ENCODE measurements at places on chromosomes 11 and 22.

- DNase-seq = no peak
Observed at GRCh38 chr11:70740488-70740851, 342.1 kb downstream of the CTTN start.

DNA sequence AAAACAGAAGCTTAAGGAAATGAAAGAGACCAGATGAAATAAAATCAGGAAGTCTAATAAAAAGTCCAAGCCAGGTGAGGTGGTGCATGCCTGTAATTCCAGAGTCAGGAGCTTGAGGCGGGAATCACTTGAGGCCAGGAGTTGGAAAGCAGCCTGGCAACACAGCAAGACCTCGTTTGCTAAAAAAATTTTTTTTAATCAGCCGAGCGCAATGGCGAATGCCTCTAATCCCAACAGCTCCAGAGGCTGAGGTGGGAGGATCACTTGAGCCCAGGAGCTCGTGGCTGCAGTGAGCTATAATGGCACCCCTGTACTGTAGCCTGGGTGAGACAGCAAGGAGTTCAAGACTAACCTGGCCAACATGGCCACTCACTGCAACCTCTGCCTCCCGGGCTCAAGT is 8.0 kb downstream of the RAB6A start:
- no peak for DNase-seq

GRCh38 chr11:36825251-36825650 is 227.2 kb upstream of the RAG2 start:
- DNase-seq = no peak

DNA sequence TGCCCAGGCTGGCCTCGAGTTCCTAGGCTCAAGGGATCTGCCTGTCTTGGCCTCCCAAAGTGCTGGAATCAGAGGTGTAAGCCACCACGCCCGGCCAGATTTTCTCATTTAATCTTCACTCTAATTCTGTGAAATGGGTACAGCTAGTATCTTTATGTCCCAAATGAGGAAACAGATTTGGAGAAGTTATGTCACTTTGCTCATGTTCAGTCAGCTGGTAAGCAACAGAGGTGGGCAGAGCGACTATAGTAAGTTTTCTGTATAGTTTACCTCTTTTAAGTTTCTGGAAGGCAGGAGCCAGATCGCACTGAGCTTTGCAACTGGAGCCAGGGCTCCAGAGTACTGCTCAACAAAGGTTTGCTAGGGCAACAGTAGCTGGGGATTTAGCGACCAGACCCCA is 33.2 kb downstream of the RCOR2 start:
- no peak for DNase-seq

GRCh38 chr11:27465629-27466028 is 7.0 kb downstream of the LGR4 start:
- DNase-seq = no peak

- DNase-seq = no peak
Observed at GRCh38 chr22:25852223-25852622, 110.2 kb downstream of the MYO18B start.

DNA sequence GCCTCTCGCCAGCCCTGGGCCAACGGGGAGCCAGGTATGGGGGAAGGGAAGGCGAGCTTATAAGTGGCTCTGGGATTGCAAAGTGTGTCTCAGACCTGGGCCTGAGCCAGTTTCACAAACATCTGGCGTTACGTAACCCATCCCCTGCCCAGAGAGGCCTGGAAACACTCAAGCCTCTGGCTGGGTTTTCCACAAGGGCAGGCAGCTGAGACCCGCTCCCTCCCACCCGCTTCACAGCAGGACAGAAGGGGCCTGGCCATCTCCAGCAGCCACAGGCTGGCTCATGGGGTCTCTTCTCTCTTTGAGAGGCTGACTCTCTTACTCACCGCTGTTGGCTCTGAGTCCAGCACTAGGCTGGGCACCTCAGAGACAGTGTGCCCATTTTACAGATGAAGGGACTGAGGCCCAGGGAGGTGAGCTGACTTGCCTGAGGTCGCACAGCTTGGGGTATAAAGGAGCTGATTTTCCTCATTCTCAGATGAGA is 44.5 kb downstream of the TRIOBP start:
- no peak for DNase-seq

- no peak for DNase-seq
Observed at GRCh38 chr11:66894141-66894540, 37.3 kb downstream of the LRFN4 start.

GRCh38 chr22:33923033-33923432 is 2.8 kb upstream of the LARGE1 start:
- DNase-seq = no peak

DNA sequence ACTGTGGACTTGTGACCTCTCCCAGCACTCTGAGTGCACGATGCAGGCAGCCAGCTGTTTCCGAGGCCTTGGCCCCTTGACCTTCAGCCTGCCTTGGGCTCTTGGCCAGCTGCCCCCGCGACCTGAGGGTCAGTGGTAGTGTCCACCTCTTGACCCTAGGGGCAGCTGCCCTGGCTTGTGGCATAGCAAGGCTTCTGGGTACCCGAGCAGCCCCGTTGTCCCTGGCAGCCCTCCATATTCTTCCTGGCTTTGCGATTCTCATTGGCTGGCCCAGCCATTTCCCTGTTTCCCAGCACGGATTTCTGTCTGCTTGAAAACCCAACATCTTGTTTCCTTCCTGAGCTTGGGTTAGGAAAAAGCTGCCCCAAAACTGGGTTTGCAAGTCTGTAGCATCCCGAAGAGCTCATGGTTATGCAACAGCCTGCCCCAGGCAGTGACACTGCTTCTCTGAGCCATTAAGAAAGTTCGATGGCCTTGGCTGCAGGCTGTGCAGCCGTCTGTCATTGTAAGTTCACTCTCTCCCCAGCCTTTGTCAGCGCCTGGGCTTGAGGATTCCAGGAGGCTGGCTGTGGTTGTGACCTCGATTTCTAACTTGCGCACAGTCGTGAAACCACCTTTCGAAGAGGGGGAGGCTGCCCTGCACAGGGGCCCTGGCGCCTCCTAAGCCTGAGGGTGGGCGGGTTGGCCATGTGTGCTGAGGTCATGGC is 48.8 kb downstream of the FBLN1 start:
- no peak for DNase-seq

DNA sequence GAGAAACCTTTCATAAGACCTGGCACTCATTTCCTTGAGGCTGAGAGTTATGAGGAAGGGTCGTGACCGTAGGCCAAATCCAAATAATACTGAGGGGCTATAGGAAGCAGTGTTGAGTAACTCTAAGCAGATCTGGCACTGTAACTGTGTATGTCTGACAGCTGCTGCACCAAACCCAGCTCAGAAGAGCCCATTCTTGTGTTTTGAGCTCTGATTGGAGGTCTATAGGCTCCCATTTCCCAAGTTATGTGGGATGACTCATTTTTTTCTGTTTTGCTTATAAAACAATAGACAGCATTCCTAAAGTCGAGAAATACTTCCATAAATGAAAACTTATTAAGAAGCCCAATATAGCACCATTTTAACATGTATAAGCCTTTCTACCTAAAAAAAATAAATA is 645.8 kb downstream of the DLG2 start:
- no peak for DNase-seq
